ENCODE measurements at places on chromosomes 4 and X.

DNA sequence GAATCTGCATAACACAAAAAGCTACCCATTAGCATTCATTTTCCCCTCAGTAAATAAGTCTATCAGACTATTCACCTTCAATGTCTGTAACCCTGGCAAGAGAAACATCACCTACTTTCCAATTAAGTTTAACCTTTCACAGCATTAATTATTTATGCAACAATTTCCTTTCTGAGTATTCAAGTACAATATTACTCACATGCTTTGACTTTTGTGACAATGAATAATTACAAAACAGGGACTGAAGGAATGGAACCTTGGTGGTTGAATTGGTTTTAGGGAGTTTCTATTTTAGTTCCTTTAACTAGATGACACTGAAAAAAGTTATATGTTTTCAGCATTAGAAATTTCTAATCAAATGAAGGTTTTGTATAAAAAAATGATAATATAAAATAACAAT lies 932.3 kb upstream of the EPHA5 start:
- no peak for DNase-seq

- DNase-seq = no peak
Observed at GRCh38 chrX:74195605-74196004, 108.4 kb upstream of the ZCCHC13 start.

- DNase-seq = no peak
Observed at GRCh38 chr4:153582954-153583702, 101.0 kb upstream of the TLR2 start.

- DNase-seq = no peak
Observed at GRCh38 chr4:114870987-114871386, 242.4 kb downstream of the NDST4 start.

GRCh38 chr4:6575503-6576240 lies 683 bp downstream of the MAN2B2 start:
- DNase-seq = no peak

- no peak for DNase-seq
Observed at GRCh38 chr4:138185859-138186645, 56.1 kb downstream of the SLC7A11 start.

DNA sequence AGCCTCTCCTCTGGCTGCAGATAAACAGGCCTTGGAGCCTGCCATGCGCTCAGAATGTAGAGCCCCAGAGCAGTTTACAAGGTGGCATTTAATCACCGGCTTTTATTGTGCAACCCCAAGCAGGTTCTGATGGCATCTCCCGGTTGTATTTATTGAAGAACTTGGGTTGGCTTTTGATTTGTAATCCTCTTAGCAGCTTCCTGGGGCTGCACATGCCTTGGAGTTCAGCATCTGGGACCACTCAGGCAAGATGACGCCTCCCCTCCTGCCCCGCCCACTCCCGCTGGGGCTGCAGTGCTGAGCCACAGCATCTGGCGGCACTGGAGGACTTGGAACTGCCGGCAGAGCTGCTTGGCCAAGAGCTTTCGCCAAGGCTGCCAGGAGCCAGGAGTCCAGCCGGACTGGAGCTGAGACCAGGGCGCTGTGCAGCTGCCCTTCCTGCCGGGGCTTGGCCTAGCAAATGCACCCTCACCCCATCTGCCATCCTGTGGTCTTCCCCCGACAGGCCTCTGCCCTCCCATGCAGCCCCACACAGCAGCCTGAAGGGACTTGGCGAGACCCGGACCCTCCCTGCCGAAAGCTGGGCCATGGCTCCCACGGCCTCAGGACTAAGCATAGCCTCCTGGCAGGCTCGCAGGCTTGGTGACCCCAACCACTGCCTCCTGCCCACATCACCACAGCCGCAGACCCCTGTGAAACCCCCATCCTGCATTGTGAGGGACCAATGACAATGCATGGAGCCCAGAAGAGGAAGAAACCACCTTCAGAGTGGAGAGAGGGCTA lies 5.4 kb downstream of the HTRA3 start:
- no peak for DNase-seq

DNA sequence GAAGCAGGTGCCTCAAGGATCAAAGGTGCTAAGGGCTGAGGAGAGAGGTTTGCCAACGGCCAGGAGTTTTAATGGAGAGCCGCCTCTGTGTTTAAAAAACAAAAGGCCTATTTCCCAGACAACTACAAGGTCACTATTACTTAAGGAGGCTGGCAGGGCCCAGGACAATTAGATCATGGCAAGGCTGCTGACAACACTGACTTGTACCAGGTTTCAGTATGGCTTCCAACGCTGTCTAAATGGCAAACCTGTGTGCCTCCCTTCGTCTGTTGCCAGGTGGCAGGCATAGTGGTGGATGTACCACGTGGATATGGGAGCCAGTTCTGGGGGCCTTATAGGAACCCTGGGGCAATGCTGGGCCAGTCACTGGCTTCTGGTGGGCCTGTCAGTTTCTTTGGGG lies 41.0 kb downstream of the NSG1 start:
- DNase-seq = no peak

- no peak for DNase-seq
Observed at GRCh38 chrX:67545893-67546495, 2.2 kb downstream of the AR start.

DNA sequence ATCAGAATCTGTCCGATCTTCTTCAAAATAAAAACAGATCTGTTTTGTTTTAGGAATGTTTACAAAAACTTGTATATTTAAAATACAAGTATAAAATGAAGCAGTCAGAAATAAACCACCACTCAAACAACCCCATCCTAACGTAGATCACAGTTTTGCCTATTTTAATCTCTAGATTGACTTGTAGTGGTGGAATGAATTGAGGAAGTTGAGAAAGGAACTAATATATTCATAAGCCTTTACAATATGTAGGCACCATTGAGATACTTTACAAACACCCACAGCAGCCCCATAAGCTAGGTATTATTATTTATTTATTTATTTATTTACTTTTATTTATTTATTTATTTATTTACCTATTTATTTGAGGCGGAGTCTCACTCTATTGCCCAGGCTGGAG lies 52.3 kb upstream of the KLF3 start:
- no peak for DNase-seq

DNA sequence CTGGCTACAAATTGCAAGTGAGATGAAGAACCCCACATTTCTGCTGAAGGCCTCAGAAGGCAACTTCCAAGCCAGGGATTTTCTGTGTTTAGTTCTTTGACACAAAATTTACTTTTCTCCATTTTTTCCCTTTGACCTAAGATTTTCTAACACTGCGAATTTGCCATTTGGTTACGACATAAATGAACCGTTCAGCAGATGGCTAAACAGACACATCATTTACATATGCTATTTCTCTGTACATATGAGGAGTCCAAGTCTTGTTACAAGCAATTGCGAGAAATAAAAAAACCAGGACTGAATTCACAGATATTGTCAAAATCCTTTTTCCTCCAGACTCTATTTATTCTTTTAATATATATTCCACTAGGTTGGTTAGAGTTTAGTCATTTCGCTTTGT lies 978.6 kb downstream of the NLGN4X start:
- no peak for DNase-seq

Measured in stimulated activated CD8-positive, alpha-beta memory T cell treated with anti-CD3 and anti-CD28 coated beads, Interleukin-2, amount 100 ng/mL, for 1 hour (primary cell).